Esophagus squamous epithelium (tissue), 5 donors: ENCODE measurements at places on chromosomes 7 and 10. TPM values are rescaled to one million over a fixed set of nuclear protein-coding genes. Genes with fewer than 3 reads are reported as not detected.
A peak's percentile ranks its signal among the peaks of the same experiment; 100 is the strongest.

GRCh38 chr10:130929422-130930325 lies 381.8 kb downstream of the TCERG1L start:
- H3K27ac ChIP-seq, result no peak overlapping the region
- no peak overlapping the region for H3K4me3 ChIP-seq
- peaks cover 19% of the 10 kb centered on the region for H3K4me1 ChIP-seq
- H3K36me3 ChIP-seq, result no peaks in the 10 kb centered on the region
- no peaks in the 10 kb centered on the region for H3K27me3 ChIP-seq

EPO gene
- not detected for total RNA-seq

ADRB1 gene
- total RNA-seq, result not detected

DNA sequence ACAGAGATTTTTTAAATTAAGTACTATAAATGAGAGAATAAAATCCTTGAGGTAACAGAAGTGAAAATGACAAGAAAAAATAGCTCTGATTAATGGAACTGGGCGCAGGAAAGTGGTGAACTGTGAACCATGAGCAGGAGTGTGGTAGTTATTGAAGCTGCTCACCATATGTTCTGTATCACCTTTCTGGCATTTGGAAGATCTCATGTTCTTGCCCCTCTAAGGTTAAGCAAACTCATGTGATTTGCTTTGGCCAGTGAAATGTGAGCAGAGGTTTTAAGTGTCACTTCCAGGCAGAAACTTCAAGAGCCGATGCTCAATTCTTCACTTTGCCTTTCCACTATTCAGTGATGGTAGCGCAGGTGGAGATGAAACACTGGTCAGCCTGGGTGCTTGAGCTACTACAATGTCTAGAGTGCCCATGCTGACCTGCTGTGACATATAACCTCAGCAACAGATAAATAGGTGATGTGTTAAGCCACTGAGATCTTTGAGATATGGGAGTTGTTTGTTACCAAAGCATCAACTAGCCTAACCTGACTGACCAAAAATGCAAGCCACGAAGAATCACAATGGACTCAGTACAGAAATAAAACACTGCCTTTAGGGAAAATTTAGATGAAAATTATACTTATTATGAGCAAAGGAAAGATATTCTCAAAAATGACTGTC lies 18.4 kb downstream of the MTPAP start:
- DNase-seq, result no peak
- H3K36me3 ChIP-seq, result peaks cover 7% of the 10 kb centered on the region
- no peaks in the 10 kb centered on the region for H3K4me1 ChIP-seq
- no peak overlapping the region for H3K27ac ChIP-seq
- H3K4me3 ChIP-seq, result no peak overlapping the region

DNA sequence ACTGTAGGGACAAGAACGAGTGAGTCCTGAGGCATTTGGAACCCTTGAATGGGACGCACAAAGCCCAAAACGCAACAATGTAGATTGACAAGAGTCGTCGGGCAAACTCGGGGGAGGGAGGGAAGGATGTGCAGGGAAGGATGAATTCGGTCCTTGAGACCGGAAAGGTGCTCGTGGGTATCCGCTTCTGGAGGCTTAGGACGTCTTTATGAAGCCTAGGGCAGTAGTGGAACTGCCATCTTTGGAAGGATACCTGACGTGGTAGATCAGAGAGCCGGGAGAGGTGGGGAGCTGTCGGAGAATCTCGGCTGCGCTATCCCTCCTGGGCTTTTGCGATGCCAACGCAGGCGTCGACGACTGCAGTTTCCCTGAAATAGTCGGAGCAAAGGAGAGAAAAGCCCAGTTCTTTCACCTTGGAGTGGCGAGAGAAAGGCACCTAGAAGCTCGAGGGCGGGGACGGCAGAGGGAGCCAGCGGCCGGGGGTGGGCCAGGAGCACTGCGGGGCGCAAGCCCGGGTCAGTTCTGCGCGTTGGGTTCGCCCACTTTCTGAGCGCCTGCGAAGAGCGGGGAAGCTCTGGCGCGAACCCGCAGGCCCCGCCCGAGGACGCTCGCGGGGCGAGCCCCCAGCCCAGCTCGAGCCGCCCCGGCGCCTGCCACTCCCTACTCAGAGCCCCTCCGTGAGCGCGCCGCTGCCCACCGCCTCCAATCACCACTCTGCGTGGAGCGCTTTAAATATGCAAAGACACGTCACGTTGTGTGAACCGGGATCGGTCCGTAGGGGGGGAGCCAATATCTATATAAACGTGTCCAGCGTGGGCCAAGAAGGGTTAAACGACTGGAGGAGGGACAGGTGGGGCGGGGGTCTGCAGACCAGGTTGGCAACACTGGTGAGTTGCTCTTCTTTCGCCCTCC lies at the start of gene CYP26C1:
Gene CYP26C1, plus strand, starts transcription at position 824 of the 912 bp plus-strand sequence. CDS start 466 bp downstream, outside the sequence.
- H3K27ac ChIP-seq, result no peak within 1 kb of the TSS
- H3K36me3 ChIP-seq, result peaks cover 6% of the 10 kb centered on the region
- peak within 1 kb of the TSS; percentile 5 for H3K4me3 ChIP-seq
- H3K27me3 ChIP-seq, result peaks cover 27% of the 10 kb centered on the region
- peaks cover 14% of the 10 kb centered on the region for H3K4me1 ChIP-seq

DNA sequence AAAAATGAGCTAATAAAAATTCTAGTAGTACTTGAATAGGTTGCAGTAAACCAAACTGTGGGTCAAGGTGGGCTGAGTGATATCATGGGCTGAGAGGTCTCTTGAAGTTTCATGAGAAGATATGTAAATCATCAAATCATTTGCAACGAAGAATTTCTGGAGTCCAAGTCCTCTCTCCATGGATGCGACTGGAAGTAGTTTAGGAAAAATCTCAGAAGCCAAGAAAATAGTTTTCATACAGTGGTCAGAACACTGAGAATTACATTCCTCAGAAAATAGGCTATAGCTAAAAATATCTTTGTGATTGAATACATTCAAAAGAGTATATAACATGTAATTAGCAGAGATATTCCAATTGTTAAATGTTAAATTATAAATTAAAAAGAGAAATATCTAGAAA lies 3.6 kb upstream of the IFIT1 start:
- H3K27me3 ChIP-seq, result no peaks in the 10 kb centered on the region
- no peak for DNase-seq
- H3K4me1 ChIP-seq, result peaks cover 16% of the 10 kb centered on the region
- H3K36me3 ChIP-seq, result no peaks in the 10 kb centered on the region

CALML5 gene
- total RNA-seq, result 24.0 TPM

- H3K4me1 ChIP-seq, result no peaks in the 10 kb centered on the region
- no peaks in the 10 kb centered on the region for H3K27me3 ChIP-seq
- H3K27ac ChIP-seq, result no peak overlapping the region
- H3K36me3 ChIP-seq, result no peaks in the 10 kb centered on the region
Measured at GRCh38 chr7:107495516-107495915, 25.7 kb downstream of the GPR22 start.

- H3K4me1 ChIP-seq, result peaks cover 5% of the 10 kb centered on the region
- no peaks in the 10 kb centered on the region for H3K36me3 ChIP-seq
- no peaks in the 10 kb centered on the region for H3K27me3 ChIP-seq
- DNase-seq, result no peak
- no peak overlapping the region for H3K27ac ChIP-seq
Measured at GRCh38 chr7:20343205-20343604, 12.5 kb downstream of the ITGB8 start.

NEUROG3 gene
- total RNA-seq, result not detected

- H3K4me3 ChIP-seq, result no peak overlapping the region
- H3K27me3 ChIP-seq, result no peaks in the 10 kb centered on the region
- DNase-seq, result no peak
- no peaks in the 10 kb centered on the region for H3K36me3 ChIP-seq
- peaks cover 13% of the 10 kb centered on the region for H3K4me1 ChIP-seq
- H3K27ac ChIP-seq, result no peak overlapping the region
Measured at GRCh38 chr10:48406204-48406603, 99.7 kb downstream of the MAPK8 start.

ASIC3 gene
- not detected for total RNA-seq

DNA sequence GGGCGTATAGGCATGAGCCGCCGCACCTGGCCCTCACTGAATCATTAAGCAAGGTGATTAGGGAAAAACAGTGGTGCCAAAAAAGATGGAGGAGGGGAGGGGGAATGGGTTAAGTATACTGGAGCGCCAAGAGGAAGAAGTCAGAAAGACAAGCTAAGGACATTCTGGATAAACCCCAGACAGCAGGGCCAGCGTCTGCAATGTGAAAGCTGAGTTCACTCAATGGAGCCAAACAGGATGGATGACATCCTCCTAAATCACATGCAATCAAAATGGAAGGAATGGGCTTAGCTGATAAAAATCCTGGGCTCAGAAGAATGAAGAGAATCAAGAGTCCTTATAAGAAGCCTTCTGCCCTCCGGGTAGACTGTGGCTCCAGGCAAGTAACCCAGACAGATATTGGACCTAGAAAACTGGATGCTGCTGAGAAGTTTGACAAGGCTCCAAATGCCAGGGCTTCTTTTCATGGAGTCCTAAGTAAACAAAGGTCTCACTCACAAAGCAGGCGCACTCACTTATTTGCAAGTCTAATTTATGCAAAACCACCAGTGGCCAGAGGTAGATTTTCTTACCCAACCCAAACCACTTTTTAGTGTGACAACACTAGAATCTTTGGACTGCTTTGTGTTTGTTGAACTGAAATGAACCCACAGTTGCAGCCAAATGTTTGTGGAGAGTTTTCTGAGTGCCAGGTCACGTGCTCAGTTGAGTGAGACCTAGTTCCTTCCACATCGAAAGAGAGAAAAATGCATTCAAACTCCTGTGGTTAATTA lies 519.1 kb upstream of the AUTS2 start:
- no peak overlapping the region for H3K27ac ChIP-seq
- H3K4me1 ChIP-seq, result no peaks in the 10 kb centered on the region
- H3K27me3 ChIP-seq, result no peaks in the 10 kb centered on the region
- DNase-seq, result no peak
- no peaks in the 10 kb centered on the region for H3K36me3 ChIP-seq
- H3K4me3 ChIP-seq, result no peak overlapping the region

DNA sequence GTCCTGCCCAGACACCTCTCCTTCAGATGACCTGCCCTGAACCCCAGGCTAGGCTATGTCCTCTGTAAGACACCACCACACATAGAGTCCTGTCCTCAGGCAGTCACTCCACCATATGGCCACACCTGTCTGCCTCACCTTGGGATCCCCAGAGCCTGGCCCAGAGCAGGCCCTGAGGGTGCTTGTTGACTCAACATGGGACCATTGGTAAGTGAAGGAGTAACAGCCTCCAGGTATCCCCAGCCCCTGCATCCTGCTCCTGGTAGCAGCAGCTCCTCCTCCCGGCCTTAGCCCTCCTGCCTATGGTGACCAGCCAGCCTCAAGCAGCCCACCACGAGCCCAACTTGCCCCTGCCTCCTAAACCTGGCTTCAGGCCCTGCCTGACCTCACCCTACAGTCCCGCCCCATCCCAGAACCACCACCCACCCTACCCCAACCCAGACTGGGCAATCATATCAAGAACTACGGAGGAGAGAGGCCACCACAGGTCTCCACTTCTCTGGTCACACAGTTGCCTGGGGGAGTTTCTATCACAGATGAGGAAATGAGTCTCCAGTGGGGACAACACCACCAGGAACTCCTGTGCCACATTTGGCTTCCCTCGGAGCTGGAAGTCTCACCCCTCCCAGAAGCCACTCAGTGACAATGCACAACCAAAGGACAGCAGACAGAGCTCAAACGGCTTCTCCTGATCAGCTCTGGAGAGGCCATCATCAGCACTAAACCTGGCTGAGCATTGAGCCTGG lies 136.6 kb downstream of the GRID1 start:
- no peak for DNase-seq
- H3K27me3 ChIP-seq, result no peaks in the 10 kb centered on the region
- H3K4me1 ChIP-seq, result no peaks in the 10 kb centered on the region
- no peak overlapping the region for H3K4me3 ChIP-seq
- no peaks in the 10 kb centered on the region for H3K36me3 ChIP-seq
- H3K27ac ChIP-seq, result no peak overlapping the region

GRCh38 chr10:72328045-72328828 lies 26.5 kb downstream of the DNAJB12 start:
- DNase-seq, result no peak
- no peaks in the 10 kb centered on the region for H3K27me3 ChIP-seq
- peaks cover 75% of the 10 kb centered on the region for H3K4me1 ChIP-seq
- peak overlapping the region; percentile 93 for H3K27ac ChIP-seq
- no peak overlapping the region for H3K4me3 ChIP-seq

CTAGE4 gene
- total RNA-seq, result 1.5 TPM

DNA sequence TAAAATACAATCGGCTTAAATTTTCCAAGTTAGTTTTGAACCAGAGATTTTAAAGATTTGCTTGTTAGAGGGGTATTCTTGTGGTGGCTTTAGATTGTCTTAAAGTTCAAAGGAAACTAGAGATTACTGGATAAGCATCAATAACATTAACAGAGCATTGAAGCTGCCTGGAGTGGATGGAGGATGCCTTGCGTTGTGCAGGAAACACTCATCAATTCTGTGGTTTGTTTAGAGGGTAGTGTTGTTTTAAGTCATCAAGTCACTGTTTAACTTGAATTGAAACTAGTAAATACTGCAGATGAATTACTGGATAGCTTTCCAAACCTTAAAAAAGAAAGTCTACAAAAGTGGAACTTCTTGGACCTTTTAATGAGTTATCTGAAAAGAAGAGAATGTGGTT lies 218.6 kb downstream of the CELF2 start:
- H3K27ac ChIP-seq, result no peak overlapping the region
- H3K27me3 ChIP-seq, result no peaks in the 10 kb centered on the region
- H3K36me3 ChIP-seq, result peaks cover 10% of the 10 kb centered on the region
- peaks cover 18% of the 10 kb centered on the region for H3K4me1 ChIP-seq
- DNase-seq, result no peak

MSS51 gene
- 0.88 TPM for total RNA-seq

DNA sequence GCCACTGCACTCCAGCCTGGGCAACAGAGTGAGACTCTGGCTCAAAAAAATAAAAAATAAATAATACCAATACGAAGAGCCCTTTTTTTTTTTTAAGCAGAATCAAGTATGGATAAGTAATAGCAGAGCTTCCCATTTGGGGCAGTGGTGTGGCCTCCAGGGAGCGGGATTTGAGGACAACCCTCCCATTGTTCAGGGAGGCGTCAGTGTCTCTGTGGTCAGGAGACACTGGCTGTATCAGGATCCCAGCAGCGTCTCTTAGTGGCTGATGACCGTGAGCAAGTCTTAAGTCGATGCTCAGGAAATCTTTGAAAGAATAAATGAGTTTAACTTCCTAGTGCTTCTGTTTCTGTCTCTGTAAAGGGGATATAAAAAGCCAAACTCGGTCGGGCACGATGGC lies 25.2 kb upstream of the SH2B2 start:
- no peaks in the 10 kb centered on the region for H3K36me3 ChIP-seq
- no peaks in the 10 kb centered on the region for H3K4me1 ChIP-seq
- no peak overlapping the region for H3K4me3 ChIP-seq
- H3K27ac ChIP-seq, result no peak overlapping the region
- no peak for DNase-seq
- H3K27me3 ChIP-seq, result no peaks in the 10 kb centered on the region

MYH16 gene
- total RNA-seq, result not detected

CFAP69 gene
- 9.0 TPM for total RNA-seq

ARMC3 gene
- not detected for total RNA-seq

COBL gene
- 5.9 TPM for total RNA-seq

GRCh38 chr7:46963719-46964118 lies 618.2 kb downstream of the TNS3 start:
- H3K27ac ChIP-seq, result no peak overlapping the region
- H3K36me3 ChIP-seq, result no peaks in the 10 kb centered on the region
- DNase-seq, result no peak

DNA sequence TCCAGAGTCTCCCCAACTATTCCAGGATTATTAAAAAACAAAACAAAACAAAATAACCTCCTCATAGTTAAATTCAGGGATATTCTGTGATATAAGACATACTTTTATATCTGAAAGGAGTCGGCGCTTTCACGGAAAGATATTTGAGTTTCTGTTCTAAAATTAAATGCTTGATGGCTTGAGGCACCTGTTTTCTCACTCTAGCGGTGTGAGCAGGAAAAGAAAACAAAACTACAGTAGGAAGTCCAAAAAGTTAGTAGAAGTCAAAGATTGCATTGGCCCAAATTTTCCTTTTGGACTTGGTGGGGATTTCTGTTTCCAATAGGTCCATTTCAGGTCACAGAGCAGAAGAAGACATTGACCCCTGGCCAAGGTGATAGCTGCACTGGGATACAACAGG lies 716.1 kb upstream of the POT1 start:
- no peak overlapping the region for H3K4me3 ChIP-seq
- DNase-seq, result no peak
- no peaks in the 10 kb centered on the region for H3K4me1 ChIP-seq
- H3K27ac ChIP-seq, result no peak overlapping the region
